ENCODE measurements at places on chromosomes 4 and X.
A peak's percentile ranks its signal among the peaks of the same experiment; 100 is the strongest.

- no peak for DNase-seq
Measured at GRCh38 chr4:137471895-137472294, 60.4 kb downstream of the PCDH18 start.

DNA sequence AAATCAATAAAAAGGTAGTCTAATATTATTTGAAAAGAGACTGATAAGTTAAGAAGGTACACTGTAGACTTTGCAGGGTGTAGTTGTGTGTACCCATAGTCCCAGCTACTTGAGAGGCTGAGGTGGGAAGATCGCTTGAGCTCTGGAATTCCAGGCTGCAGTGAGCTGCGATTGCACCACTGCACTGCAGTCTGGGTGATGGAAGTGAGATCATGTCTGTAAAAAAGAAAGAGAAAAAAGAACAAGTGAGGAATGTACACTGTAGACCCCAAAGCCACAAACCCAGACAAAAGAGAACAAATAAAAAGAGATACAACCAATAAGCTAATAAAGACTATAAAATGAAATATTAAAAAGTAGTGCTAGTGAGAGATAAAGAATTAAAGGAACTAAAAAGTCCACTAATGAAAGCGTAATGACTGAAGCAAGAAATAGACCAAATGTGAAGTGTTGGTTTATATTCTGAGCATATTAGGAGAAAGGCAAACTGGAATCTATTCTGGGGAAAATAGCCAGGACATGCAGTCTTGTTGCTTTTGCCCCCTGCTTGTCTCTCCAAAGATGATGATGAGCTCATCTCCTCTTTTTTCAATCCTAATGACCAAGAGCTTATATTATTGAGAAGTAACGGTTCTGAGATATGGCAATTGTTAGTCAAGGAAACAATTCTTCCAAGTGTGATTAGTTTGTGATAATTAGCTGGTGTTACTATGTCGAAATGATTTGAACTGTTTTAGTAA, 19.1 kb downstream of the GSX2 start:
- no peak for DNase-seq

DNA sequence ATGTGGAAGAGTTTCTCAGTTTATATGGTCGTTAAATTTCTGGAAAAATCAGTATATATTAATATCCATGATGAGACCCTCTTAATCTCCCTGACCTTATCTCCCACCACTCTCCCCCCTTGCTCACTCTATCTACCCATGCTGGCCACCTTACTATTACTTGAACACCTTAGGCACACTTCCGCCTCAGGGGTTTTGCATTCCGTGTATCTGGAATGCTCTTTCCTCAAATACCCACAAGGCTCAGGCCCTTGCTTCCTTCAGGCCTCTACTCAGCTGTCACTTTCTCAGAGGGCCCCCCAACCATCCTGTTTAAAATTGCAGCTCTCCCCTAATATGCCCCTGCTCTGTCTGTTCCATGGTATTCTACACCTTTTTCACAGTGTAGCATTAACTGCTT, 1.9 kb downstream of the KANTR start:
- DNase-seq = no peak

DNA sequence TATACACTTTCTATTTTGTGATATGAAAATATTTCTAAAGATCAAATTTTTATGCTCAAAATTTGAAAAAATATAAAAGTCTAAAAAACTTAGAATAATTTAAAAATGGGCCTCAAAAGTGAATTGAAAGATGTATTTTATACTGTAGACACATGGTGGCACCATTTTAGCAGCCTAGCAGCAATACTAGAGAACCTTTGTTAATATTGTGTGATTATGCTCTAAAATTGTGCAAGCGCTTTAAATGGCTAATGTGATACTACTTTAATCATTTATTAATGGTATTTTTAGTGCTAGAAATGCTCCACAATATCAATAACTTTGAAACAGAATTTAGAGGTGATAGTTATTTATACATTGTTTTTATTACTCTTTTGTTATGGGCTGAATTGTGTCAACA, 3.7 kb upstream of the GUF1 start:
- DNase-seq = peak; percentile 16

DNA sequence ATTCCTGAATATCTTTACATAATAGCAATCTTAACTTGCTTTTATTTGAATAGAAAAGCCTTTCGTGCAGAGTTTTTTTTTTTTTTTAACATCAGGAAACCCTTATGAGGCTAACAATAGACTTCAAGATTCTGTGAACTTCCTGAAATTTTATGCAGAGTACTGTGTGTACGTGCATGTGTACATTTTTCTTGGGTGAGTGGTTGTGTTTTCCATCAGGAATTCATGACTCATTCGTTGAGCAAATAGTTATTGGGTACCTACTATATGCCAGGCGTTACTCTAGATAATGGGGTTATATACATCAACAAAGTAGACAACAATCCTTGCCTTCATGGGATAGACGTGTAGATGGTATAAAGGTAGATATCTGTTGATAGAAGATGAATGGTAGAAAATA, 59.1 kb downstream of the MRPL1 start:
- DNase-seq = no peak

GRCh38 chrX:154396973-154397887, 947 bp upstream of the RPL10 start:
- peak; percentile 53 for DNase-seq

DNA sequence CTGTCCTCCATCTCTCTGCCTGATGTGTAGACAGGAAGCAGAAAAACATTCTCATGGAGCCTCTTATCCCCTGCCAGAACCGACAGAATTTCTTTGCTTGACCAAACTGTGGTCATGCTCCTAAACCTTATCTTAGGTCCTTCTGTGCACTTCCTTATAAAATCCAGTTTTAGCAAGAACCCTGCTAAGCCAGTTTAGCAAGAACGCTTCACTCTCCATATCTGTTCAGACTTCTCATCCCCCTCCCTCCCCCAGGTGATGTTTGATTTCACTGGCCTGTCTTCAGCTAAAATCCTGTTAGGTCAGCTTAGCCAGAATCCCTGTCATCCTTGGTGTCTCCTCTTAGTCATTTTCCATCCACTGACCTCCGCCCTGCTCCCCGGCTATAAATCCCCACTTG, 1130.9 kb upstream of the PRKX start:
- no peak for DNase-seq

DNA sequence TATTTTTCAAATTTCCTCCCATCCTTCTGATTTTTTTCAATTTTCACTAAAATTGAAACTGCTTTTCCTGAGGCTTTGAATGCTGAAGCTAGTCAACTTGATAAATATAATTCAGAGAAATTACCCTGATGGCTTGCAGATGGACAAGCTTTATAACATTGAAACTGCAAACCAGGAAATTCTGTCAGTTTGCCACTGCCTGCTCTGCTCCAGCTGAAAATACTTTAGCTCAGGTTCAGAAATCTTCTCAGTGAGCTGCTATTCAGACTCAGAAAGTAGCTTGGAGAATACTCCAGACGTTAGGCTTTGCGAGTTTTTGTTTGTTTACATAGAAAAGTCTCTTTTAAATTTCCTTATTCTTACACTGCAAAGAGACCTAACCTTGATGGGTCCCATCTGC, 1574.7 kb downstream of the STIM2 start:
- DNase-seq = no peak

- DNase-seq = no peak
Measured at GRCh38 chrX:9681011-9681410, 84.6 kb downstream of the GPR143 start.

- no peak for DNase-seq
Measured at GRCh38 chr4:154019811-154020210, 230.9 kb upstream of the SFRP2 start.

DNA sequence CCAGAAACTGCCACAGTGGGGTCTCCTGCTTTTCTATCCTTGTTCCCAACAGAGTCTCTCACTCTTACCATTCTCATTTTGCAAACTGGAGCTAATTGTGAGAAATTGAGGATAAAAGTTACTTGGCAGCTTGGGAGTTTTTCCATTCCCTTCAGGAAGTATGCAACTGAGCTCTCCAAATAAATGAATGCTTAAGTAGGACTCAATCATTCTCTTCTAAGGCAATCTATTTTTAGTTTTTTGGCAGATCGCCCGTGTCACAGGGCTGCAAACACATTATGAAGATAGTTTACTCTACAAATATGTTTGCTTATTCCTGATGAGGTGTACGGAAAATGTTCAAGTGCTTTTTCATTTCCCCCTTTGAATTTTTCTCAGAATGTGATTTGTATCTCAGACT, 5.3 kb downstream of the ASB11 start:
- DNase-seq = peak; percentile 43

DNA sequence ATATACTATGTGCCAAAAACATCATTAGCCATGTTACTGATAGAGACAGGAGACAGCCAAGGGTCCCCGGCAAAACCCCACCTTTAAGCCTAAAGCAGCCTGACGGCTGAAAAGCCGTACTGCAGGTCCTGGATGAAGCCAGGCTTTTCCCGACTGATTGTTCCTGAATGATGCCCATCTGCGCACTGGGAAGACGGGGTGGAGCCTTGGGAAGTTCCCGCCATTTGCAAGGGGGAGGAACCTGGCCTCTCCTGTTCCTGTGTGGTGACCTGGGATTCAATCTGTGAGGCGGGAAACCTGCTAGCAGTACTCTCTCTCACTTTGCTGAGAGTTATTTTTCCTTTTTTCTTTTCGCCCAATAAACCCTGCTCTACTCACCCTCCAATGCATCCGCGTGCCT, 15.1 kb upstream of the CAMK2D start:
- no peak for DNase-seq

DNA sequence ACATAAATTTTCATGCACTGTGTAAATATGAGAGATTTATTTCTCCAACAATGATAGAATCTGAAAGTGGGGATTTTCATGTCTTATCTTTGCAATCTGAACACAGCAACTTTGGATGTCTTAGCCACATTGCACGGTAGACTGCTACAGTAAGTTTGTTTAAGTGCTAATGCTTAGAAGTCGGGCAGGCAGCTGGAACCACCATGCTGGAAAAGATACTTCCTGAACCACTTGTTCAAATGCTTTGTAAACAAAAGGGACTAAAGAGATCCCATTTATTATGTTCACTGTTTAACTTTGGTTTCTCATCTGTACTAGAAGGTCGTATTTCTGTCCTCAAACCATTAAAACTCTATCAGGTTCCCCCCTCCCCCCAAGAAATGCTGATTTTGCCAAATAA, 555.9 kb upstream of the DIPK2B start:
- DNase-seq = no peak

- DNase-seq = no peak
Measured at GRCh38 chr4:15213302-15213970, 211.2 kb downstream of the CPEB2 start.
